Stimulated activated CD4-positive, alpha-beta T cell treated with anti-CD3 and anti-CD28 coated beads, TNF-alpha, amount 100 ng/mL, for 1 hour (primary cell): ENCODE measurements at places on chromosomes 7 and 10.

DNA sequence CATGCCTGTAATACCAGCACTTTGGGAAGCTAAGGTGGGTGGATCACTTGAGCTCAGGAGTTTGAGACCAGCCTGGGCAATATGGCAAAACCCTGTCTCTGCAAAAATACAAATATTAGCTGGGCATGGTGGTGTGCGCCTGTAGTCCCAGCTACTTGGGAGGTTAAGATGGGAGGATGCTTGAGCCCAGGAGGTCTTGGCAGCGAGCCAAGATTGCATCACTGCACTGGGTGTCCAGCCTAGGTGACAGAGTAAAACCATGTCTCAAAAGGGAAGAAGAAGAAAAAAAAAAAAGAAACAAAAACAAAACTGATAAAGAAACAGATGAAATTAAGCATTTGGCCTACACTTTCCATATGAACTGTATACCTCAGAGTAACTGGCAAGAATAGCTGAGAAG is 319.2 kb downstream of the PARD3 start:
- DNase-seq, result no peak

- no peak for DNase-seq
These were observed 4.4 kb downstream of the MYO3A start for GRCh38 chr10:25938405-25938804.

GRCh38 chr7:79876848-79877252 is 257.8 kb upstream of the GNAI1 start:
- DNase-seq, result no peak

DNA sequence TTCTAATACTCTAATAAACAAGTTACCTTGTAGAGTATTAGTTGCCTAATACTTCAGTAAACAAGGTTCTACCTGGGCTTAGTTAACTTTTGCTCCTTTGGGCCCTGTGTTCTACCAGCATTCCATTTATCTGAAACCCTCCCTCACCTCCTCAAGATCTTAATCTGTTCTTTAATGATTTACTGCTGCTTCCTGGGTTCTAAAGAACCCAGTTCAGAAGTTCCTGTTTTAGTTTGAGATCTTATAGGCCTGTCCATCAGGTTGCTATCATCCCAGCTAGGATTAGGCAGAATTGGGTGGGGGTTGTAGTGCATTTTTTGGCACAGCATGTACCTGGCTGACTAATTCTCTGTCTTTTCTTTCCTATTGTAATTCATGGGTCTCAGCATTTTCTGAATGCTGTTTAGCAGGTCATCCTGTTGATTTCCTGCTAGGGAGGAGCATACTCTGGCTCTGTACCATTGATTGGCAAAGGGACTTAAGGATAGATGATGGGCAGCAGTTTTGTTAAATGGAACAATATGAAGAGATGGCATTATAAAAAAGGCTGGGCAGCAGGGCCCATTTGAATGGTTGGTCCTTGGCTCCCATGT is 53.7 kb upstream of the TMEM248 start:
- DNase-seq, result no peak

DNA sequence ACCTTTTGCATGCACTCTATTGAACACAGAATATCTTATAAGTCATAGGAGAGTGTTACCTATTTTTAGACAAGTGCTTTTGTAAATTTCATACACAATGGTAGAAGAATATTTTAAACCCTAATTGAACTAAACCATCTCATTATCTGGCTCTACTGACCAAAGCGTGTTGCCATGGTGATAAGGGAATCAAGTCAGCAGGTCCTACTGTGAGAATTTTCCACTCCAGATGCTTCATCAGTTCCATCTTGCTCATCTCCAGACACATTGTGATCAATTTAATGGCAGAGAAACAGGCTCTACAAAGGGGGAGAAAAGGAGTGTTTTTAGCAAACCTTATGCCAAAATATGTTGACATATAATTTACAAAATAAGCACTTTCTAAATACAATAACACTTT is 621.9 kb upstream of the GHITM start:
- DNase-seq, result no peak

DNA sequence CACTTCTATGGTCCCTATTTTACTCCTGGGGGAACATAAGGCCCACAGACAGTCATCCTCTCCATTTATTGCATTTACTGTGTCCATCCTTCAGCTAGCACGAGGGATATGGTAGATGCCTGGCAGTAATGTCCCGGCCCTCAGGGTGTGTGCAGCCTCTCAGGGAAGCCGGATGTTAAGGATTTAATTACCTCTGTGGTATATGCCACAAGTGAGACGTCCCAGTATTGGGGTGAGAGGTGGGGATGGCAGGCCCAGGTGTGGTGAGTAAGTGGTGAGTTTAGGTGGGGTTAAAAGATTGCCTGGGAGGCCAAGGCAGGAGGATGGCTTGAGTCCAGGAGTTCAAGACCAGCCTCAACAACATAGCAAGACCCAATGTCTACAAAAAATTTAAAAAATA is 144.9 kb downstream of the SH3PXD2A start:
- DNase-seq, result no peak

GRCh38 chr7:107643938-107644308 is 16.7 kb upstream of the SLC26A4 start:
- DNase-seq, result no peak

- DNase-seq, result no peak
These were observed 29.6 kb downstream of the SLC16A12 start for GRCh38 chr10:89505640-89506275.

DNA sequence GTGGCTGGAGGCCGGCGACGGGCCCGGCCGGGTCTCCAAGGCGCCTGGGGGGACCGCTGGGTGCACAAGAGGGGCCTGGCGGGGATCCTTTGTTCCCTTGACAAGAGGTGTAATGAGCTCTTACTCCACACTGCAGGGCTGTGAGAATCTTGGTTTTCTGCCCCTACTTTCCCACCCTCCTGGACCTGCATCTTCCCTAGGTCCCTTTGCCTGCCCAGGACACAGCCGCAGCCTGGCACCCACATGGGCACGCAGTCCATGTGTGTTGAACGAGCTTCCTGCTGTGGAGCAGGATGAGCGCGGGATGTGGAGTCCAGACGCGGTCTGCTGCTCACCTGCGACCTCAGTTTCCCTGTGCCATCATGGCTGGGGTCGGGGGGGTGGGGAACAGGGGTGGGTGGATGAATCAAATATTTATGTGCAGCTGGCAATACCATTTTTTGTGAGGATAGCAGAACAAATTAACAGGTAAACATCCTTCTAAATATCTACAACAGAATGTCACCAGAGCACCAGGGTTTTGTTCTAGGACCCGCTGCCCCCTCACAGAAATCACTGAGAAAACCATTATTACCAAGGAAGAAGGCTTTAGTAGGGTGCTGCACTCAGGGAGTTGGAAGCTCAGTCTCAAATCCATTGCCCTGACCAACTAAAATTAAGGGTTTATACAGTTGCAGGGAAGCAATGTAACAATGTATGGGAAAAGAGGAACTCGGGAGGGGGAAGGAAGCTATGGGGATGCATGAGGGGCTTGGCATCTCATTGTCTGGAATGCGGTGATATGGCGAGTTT is 474 bp upstream of the NSMCE4A start:
- DNase-seq, result no peak

DNA sequence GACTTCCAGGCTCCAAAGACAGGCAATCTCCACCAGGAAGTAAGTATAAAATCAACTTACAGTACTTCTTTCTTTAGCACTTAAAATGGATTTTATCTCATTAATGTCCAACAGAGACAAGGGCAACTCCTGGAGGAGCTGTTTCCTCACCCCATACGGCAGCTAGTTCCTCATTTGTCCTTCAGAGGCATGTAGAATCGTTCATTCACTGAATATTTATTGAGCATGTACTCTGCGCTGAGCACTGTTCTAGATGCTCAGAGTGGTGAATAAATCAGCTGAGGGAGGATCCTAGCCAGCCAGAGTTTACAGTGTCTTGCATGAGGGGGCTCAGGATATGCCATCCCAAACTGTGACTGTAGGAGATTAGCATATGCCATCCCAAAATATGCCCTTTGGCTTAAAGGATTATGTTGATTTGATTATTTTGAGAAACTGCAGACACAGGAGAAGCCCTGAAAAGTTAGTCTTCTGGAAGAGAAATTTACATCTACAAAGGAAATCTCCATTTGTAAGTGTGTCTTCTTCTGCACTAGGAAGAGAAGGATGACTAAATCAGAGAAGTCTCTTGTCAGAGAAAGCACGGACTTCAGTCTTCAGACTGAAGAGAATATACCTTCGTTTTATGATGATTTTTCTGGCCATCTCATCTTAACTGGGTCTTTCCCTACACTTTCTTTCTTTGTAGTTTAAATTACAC is 66.9 kb downstream of the BAMBI start:
- no peak for DNase-seq

DNA sequence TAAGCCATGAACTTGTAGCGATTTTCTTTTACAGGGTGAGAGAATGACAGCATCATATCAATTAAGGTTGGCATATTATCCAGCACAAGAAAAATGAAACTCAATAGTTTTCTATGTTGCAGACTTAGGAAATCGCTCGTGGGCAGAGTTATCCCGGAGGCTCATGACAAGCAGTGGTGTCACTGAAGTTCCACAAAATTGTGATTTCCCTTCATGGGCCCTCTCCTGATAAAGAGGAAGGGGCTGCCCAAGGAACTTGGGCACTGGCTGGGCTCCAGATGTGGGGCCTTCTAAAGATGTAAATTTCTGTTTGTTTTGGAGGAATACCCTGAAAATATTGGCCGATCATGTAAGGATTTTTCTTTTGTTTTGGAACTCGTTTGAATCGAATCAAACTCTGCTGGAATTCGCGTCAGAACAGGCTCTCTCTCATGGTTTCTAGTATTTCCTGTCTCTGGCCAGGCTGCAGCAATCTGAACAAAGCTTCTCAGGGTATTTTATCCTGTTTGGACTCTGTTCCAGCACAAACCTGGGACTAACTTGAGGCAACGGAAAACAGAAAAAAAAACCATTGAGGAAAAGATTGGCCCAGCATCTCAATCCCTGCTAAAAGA is 340.6 kb upstream of the NRP1 start:
- DNase-seq, result no peak

DNA sequence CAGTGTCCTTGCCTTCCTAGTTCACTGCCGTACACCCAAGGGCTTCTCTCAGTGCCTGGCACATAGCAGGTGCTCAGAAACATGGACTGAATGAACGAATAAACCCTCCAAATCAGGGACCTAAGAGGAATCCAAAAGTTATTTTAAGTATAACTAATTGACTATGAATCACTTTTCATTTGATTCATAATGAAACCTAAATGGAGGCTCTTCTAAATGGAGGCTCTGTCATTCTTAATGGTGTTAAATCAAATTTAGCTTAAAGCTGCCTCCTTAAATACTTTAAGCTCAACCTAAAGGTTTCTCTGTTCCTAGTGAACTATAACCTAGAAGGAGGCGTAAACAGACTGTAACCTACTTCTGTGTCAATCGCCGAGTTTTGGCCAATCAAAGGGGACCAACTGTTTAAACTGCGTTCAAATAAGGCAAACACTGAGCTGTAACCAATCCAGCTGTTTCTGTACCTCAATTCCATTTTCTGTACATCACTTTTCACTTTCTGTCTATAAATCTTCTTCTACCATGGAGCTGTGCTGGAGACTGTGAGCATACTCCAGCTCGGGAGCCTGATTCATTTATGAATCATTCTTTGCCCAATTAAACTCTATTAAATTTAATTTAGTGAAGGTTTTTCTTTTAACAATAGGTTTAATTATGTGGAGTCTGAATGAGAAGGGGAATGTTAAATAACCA is 11.0 kb downstream of the PYROXD2 start:
- no peak for DNase-seq

DNA sequence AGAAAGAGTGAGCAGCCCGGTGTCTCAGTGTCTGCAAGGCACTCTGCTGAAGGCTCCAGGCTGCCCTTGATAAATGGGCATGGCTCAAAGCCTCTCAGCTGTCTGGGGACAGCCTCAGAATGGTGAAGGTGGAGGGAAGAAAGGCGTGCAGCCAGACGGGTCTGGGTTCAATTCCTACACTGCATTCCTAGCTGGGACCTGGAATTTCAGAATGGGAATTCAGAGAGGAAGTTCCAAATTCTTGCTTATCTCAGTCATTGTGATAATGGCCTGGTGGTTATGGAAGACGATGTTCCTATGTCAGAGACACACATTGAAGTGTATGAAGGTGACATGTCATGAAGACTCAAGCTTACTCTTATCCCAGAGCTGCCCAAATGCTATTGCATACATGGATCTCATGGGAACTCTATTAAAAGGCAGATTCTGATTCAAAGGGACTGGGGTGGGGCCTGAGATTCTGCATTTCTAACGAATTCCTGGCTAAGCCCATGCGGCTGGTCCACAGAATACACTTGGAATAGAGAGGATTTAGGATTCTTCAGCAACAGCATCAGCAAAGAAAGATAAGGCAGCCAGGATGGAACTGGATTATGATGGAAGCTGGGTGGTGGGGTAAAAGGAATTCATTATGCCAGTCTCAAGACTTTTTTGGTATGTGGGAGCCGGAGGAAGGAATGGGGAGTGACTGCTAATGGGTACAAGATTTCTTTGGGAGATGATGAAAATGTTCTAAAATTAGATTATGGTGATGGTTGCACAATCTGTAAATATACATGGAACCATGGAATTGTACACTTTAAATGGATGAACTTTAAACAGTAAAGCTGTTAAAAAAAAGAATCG is 82.6 kb upstream of the ZMIZ1 start:
- no peak for DNase-seq

GRCh38 chr7:84720456-84721097 is 466.3 kb downstream of the SEMA3D start:
- DNase-seq, result no peak

DNA sequence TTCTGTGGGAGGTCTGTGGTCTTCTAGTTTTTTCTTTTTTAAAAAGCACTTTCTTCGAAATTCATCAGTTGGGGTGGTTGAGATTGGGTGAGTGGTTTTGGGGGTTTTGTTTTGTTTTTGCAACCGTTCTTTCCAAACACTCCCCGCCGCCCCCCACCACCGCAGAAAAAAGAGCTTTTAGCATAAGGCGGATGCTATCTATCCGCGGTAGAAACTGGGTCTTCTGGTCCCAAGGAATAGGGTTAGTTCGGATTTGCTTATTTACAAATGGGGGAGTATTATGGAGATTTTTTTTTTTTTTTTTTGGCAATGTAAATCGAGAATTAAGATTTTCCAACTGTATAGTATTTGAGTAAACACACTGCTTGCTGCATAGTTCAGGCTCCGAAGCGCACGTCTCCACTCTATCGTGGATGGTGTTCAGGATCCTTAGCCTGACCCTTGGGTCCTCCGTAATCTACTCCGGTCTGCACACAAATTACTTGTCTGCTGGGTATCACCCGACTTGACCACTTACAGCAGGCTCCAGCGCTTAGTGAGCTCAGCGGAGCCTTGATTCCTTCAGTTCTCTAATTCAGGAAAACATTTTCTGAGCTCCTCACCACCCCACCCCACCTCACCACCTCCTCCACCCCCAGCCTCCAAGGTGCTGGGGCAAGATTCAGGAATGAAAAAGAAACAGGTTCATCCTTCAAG is 757 bp upstream of the NRCAM start:
- DNase-seq, result no peak

DNA sequence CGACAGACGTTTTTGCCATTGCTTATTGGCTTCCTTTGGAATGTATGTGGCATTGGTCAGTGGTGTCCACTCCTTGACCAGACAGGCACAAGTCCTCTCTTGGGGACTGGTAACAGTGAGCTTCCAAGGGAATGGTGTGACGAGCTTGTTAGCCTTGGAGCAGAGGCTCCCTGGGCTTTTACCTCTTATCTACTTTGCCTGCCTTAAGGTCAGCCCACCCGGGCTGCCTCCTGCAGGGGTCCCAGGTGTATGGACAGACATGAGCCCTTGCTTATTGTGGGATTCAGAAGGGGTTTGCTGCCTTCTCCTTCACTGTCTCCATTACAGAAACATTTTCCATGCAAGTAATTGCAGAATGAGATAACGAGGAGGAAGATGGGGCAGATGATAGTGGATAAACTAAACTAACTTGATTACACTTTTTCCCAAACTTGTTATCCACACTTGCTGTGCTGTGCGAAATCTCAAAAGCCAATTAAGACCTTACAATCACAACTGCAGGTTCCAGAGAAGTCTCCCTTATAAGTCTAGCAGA is 29.7 kb downstream of the PLPP4 start:
- no peak for DNase-seq
